ENCODE measurements at places on chromosomes 5 and 9.
A peak's percentile ranks its signal among the peaks of the same experiment; 100 is the strongest.

GRCh38 chr9:16126042-16126441, 573.2 kb downstream of the CCDC171 start:
- no peak for DNase-seq

DNA sequence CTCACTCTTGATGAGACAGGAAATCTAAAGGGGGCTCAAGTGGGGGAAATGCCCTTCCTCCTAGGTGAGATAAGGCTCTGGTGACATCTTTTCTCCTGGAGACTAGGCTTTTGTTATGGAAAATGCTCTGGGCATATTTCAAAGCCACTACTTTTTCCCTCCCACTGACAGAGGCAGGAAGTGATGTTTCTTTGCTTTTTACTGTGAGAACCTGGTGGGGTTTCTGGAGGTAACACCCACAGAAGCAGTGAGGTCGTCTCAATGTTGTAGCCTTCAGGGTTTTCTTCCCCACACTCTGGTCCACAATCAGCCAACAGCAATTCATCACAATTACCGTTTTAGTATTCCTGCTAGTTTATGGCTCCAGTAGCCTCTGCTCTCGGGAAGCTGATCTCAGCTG, 41.4 kb upstream of the FAM240B start:
- DNase-seq, result no peak

DNA sequence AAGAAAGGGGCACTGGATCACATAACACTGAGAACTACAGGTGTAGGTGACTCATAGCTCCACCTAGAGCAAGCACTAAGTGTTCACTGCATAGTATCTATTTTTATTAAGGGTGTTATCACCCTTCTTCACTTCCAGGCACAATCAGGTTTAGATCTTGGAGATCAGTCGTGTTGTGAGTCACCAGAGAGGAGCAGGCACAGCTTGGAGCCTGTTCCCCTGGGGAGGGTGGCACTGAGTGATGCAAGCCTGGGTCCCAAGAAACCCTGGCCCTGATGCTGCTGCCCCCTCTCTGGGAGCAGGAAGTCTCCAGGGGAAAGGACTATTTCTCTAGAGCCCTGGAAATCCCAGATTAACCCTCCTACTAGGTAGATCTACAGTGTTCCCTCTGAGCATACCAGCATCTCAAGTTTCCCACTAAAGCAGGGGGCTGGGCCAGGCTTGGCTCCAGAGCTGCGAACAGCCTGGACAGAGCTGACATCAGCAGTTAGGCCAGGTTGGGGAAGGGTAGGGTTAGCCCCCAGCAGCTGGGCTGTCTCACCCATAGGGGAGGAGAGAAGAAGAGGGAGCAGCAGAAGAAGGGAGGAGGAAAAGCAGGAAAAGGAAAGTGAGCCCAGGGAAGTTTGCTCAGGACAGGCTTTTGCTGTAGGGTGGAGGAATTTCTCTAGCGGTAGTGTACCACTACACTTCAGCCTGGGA, 28.1 kb upstream of the SPINK4 start:
- DNase-seq, result no peak

GRCh38 chr9:99361817-99362216, 139.7 kb downstream of the SEC61B start:
- DNase-seq, result no peak

- DNase-seq, result no peak
Measured at GRCh38 chr5:55324815-55325418, 17.1 kb downstream of the MTREX start.

DNA sequence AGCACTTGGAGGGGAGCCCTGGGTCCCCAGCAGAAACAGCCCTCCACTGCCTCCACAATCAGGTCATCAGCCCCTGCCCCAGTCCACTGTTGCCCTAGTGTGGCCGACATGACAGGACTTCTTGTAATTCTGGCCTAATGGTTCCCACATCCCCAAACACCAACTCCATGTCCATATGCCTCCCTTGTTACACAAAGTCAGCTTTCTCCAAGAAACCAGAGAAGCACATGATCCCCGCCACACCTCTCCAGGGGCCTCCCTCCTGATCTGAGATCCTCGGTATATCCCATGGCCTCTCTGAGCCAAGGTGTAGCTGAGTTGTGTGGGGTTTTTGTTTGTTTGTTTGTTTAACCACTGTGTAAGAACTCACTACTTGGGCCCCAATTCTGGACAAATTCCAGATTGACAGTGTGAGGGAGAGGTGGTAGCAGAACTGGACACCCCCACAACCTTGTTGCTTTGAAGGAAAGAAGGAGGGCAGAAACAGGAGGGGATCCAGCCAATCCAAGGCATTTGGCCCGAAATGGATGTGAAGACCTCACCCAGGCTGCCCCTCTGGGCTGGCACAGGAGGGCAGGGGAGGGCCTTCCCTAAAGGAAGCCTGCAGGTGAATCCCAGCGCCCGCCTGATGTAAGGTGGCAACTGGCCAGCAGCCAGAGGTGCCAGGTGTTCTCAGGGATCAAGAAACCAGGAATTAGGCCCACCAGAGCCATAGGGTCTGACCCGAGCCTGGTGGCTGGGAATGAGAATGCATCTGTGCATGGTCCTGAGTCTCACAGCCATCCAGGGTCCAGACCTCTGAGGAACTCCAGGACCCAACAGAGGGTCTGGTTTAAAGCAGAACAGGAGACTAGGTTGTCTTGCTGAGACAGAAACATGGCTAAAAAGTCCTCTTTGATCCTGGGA, 13.4 kb downstream of the IRF1 start:
- peak; percentile 13 for DNase-seq

DNA sequence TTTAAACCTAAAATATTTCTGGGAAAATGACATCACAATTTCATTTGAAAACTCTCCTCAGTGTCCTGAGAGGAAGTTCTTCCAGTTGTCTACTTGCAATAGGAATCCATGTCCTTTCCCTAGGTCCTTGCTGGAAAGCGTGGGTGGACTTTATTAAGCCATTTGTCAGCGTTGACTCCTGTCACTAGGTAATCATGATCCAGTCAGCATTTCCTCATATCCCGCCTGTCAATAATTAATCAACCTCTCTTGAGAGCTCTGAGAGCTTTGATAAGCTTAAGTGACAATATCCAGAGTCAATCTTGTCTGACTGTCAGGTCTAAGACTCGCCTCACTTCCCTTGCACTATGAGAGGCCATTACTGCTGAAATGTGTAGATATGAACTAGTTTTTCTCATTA, 107.2 kb upstream of the SLIT3 start:
- no peak for DNase-seq

DNA sequence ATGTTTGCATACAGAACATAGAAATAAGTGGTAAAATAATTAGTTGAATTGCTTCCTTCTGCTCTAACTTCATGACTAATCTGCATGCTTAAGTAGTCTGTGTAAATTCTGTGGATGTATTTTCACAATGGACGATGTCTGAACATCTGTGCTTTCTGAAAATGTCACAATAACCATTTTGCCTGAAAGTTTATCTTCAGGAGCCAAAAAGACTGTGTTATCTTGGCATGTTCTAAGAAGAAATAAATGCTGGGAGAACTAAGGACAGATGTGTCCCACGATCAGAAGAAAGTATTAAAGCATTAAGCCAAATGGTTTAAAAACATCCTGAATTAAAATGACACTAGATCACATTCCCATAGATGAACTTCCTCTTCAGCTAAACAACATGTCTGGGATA, 397.6 kb downstream of the SPOCK1 start:
- DNase-seq, result no peak

DNA sequence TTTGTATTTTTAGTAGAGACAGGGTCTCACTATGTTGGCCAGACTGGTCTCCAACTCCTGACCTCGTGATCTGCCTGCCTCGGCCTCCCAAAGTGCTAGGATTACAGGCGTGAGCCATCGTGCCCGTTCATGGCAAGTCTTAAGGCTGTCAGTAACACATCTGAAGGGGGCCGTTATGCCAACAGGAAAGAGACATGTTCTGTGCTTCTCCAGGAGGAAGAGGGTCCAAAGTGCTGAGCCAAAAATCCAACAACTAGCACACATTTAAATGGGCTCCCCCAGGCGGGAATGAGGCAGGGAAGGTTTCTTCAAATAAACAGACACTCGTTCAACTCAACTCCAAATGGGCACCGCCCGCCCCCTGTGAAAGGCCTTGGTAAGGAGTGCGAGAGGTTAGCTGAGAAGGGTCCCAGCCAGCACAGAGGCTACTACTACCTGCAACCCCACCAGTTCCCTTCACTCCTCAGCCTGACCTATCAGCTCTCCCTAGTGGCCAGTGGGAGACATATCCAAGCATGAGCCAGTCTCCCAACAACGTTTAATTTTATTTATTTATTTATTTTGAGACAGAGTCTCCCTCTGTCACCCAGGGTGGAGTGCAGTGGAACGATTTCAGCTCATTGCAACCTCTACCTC, 84.1 kb upstream of the DMRT1 start:
- no peak for DNase-seq

DNA sequence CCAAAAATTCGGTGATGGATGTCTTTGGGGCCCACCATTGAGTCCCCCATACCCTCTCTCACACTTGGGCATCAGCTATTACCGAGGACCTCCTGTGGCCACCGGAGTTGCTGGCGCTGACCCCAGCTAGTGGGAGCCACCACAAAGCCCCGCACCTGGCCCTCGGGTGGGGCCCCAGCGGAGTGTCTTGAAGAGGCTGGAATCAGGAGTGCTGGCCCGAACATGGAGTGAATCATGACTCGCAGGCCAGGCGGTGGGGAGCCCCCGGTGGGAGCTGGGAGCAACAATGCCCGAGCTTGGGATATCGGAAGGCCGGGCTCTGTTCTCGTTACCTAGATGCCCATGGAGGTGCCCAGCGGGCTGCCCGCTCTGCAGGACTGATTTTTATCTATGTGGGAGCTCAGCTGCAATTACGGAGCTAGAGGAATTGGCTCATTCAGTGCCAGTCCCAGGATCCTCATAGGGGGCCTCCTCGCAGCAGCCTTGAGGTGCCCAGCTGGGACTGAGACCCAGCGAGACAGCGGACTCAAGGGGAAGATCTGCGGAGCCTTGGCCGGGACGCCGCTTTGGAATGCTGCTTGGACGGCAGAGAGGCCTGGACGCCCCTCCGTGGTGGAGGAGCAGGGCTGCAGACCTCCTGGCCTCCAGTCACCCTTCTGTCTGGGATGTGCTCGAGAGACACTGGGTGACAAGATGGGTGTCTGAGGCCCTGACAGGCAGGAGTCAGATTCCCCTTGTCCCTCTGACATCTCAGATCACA, 70.8 kb downstream of the PSMB7 start:
- DNase-seq, result no peak

GRCh38 chr5:149445739-149446369, 66.8 kb upstream of the IL17B start:
- DNase-seq, result no peak

- no peak for DNase-seq
Measured at GRCh38 chr5:159041444-159042198, 58.1 kb downstream of the EBF1 start.

DNA sequence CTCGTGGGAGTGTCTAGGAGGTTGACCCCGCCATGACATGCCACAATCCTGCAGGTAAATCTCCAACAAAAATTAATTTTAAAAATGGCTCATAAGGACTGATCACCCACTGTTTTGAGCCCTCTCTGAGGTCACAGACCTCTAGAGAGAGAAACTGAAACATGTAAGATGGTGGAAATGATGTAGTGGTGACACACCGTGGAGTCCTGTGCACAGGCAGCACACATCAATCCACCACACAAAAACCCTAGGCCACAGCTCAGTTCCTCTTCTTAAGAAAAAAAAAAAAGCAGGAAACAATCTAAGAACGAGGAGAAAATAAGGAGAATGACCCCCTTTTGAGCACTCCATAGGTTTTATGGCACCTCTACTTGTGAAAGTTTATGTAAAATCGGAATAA, 93.8 kb upstream of the FAM120A start:
- DNase-seq, result no peak

- DNase-seq, result no peak
Measured at GRCh38 chr5:157358871-157359270, 92.9 kb downstream of the CYFIP2 start.

GRCh38 chr9:84557751-84558150, 111.8 kb upstream of the NTRK2 start:
- no peak for DNase-seq

DNA sequence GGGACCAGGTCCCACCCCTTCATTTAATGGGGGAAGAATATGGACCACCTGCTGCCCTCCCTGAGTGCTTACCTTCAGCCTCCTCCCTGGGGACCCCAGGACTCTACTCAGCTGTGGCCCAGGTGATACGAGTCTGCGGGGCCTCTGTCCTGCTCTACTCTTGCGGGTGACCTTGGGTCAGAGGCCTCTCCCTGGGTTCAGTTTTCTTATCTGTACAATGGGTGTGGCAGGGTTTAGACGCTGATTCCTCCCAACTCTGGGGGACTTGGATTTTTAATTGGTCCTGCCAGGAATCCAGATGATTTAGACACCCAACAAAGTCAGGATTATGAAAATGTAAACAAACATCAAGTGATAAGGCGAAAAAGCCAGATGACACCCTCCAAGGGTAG, 25.0 kb downstream of the FAM163B start:
- no peak for DNase-seq

- DNase-seq, result no peak
Measured at GRCh38 chr5:80035839-80036238, 691 bp downstream of the THBS4 start.

Measured in DMS153 (cell line).